ENCODE measurements at places on chromosomes 6 and 20. TPM values are rescaled to one million over a fixed set of nuclear protein-coding genes. Genes with fewer than 3 reads are reported as not detected.

DNA sequence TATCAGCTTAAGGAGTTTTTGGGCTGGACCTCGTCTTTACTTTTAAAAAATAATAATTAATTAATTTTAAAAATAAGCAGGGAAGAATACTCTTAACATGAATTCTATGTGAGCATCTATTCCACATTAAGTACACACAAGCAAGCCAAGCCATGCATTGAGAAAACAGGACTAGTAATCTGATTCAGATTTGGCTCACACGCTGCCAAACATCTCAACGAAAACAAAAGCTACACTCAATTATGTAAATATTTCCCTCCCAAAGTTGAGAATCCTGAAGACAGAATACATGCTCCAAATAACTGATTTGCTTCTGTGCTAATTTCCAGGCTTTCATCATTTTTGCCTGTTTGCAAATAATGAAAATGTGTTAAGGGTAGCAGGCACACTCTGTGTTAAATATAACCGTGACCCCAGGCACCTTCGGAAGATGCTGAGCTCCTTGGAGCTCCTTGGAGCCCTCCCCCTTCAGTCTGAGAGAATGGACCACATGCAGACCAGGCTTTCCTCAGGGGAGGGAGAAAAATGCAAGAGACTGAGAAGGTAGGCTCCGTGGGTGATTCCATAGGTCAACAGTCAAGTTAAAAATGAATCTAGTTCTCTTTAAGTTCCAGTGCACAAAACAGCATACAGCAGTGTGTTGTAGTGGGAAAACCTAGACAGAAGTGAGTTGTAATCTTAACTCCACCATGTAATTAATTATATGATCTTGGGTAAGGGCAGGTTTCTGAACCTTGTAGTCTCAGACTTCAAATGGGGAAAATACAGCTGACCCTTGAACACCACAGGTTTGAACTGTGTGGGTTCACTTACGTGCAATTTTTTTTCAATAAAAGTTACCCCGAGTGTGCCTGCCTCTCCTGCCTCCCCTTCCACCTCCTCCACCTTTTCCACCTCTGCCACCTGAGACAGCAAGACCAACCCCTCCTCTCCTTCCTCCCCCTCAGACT, 161.3 kb upstream of the RREB1 start:
- no peak for DNase-seq

GRCh38 chr20:37095108-37095598, 644 bp downstream of the RBL1 start:
- DNase-seq: no peak

DNA sequence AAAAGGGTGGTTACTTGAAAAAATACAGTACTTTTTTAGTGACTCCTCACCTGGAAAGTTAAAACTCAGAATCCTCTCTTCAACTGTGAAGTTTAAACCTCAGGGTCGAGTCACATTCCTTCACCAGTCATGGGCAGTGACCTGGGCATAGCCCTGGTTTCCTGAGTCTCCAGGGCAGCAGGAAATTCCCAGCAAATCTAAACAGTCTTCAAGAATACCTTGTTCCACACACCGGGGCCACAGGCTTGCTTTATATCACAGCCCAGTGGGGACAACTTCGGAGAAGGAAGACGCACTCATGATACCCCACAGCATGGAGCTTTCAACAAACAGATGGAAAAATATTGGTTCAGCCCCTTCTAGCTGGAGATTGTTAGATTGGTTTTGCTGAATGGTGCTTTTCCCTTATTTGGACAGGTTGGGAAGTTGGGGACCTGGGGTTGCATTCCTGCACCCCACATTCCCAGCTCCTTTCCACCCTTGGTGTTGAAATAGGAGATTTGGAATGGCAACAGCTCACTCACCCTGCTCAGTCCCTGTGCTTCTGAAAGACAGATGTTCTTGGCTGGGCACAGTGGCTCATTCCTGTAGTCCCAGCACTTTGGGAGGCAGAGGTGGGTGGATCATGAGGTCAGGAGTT, 113.0 kb upstream of the TMEM170B start:
- DNase-seq: no peak

GRCh38 chr20:1466211-1467081, at the start of gene NSFL1C:
Gene NSFL1C, minus strand, starts transcription at chr20:1466849. Its CDS starts 25 bp downstream, at chr20:1466824.
- DNase-seq: peak; percentile 96

DNA sequence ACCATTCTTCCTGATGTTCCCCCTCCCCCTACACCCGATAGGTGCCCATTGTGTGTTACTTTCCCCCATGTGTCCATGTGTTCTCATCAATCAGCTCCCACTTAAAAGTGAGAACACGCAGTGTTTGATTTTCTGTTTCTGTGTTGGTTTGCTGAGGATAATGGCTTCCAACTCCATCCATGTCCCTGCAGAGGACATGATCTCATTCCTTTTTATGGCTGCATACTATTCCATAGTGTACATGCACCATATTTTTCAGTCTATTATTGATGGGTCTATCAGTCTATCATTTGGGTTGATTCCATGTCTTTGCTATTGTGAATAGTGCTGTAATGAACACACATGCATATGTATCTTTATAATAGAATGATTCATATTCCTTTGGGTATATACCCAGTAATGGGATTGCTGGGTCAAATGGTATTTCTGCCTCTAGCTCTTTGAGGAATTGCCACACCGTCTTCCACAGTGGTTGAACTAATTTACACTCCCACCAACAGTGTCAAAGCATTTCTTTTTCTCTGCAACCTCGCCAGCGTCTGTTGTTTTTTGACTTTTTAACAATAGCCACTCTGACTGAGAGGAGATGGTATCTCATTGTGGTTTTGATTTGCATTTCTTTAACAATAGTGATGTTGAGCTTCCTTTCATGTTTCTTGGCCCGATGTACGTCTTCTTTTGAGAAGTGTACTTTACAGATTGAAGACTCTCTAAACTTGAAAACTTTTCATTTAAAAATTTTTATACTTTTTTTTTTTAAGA, 41.0 kb upstream of the GCNT2 start:
- no peak for DNase-seq

- DNase-seq: no peak
Observed at GRCh38 chr20:17518339-17519052, 12.7 kb downstream of the BFSP1 start.

GRCh38 chr6:84766799-84767525, 2.6 kb upstream of the TBX18 start:
- DNase-seq: no peak

DNA sequence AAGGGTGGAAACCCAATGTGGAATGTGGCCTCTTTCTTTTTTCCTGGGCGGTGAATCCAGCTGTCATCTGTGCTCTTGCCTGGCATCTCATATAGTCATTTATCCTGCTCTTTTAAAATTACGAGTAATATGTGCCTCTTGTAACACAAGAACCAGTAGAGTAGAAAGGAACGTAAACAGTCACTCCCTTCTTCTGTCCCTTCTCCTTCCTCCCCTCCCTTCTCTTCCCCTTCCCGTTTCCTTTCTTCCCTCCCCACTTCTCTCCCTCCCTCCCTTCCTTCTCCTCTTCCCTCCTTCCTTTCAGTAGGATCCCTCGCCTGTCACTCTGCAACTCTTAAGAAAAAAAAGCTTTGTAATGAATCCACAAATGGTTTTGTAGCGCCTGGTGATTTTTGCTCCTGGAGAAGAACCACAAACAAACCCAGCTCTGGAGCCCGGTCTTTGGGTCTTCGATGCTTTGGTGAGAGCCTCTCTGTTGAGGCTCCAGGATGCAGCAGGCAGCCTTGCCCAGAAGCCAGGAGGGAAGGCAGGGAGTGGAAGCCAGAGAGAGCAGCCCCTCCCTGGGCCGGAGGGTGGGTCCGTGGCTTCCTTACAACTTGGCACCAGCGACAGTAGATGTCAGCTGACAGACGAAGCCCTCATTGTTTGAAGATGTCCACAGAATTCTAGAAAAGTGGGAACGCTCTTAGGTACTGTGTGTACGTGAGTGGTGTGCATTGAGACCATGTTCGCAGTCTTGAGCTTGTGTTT, 15.0 kb downstream of the DUSP22 start:
- no peak for DNase-seq

- no peak for DNase-seq
Observed at GRCh38 chr6:130314271-130314670, 51.5 kb upstream of the TMEM200A start.

DNA sequence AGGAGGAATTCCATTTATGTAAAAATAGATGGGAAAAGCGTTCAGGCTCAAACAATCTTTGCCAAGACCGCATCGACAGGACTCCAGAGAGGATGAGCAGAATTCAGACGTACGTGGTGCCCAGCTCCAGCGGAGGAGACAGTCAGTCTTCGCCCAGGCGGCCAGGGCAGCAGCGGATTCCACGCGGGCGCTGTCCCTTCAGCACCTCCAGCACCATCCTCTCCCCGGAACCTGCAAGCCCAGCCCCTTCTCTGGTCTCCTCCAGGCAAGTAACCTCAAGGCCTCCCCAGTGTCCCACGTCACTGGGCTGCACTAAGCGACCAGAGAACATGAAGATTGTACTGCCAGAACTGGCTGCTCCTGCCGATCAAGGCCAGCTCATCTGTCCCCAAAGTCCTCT, 2.8 kb upstream of the KCNQ2 start:
- no peak for DNase-seq

DNA sequence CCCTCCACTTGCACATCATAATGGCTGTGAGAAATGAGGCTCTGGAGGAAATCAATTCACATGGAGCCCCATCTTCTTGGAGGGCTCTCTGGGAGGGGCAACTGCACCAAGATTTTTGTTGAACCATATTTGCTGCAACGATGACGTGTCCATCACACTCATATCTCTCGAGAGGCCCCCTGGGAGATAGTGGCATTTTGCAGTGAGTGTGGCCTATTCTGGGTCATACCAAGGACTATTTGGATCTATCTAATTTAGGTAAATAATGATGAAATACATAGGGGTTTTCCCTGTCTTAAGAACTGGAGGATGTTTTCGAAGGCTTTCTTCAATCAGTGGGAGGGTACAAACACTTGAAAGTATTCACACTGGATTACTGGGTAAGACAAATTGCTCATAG, 31.6 kb downstream of the CNR1 start:
- DNase-seq: no peak

- no peak for DNase-seq
Observed at GRCh38 chr6:119067091-119067490, 11.4 kb downstream of the FAM184A start.

DNA sequence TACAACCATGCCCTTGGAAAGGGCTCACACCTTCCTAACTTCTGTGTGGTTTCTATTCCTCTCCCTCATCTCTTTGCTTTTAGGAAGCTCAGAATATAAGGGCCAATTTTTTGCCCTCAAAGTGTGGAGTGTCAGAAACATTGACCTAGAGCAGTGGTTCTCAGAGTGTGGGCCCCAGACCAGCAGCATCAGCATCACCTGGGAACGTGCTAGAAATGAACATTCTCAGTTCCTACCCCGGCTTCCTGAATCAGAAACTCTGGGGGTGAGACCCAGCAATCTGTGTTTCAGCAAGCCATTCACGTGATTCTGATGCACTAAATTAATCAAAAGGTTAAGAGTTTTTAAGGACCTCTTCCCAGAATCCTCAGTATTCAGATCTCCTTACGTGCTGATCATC, 47.9 kb upstream of the IL17A start:
- DNase-seq: no peak

GRCh38 chr6:41427642-41428335, 92.4 kb downstream of the NCR2 start:
- DNase-seq: peak; percentile 31

DNA sequence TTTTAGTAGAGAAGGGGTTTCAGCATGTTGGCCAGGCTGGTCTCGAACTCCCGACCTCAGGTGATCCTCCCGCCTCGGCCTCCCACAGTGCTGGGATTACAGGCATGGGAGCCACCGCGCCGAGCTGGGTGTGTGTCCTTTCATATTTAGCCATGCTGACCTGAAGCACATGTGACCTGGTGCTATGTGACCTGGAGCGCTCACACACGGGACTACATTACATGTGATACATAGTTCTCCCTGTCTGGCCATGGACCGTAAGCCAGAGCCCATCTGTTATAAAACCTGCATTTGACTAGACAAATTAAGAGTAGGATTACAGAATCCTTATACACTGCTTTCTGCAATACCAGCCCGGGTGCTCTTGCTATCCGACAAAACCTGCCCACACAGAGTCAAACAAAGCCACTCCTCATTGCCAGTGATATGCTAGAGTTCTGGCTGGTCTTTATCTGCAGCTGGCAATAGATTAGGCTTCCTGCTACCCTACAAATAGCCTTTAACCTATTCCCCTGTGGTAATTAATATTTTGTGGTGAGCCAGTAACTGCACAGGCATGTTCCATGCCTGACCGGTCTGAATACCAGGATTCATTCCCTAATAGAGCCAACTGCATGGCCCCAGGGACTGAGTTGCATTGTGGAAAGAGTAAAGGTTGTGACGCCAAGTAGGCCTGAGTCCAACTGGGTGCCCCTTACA, 26.3 kb upstream of the FAM50B start:
- DNase-seq: no peak

DNA sequence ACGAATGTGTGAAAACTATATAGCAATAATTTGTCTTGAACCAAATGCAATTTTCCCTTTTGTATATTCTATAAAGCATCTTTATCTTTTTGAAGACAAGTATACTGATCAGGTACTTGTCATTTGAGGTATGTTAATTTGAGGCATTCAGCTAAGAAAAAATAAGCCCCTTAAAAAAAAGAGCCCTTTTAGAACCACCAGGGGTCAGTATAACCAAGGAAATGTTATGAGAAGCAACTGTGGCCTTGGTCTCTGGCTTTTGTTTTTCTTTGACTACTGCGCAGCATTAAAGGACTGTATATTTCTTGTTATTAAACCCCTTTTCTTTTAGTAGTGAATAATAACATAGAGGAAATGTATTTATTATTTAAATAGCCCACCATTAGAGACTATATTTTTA, 43.1 kb downstream of the CD109 start:
- no peak for DNase-seq

DNA sequence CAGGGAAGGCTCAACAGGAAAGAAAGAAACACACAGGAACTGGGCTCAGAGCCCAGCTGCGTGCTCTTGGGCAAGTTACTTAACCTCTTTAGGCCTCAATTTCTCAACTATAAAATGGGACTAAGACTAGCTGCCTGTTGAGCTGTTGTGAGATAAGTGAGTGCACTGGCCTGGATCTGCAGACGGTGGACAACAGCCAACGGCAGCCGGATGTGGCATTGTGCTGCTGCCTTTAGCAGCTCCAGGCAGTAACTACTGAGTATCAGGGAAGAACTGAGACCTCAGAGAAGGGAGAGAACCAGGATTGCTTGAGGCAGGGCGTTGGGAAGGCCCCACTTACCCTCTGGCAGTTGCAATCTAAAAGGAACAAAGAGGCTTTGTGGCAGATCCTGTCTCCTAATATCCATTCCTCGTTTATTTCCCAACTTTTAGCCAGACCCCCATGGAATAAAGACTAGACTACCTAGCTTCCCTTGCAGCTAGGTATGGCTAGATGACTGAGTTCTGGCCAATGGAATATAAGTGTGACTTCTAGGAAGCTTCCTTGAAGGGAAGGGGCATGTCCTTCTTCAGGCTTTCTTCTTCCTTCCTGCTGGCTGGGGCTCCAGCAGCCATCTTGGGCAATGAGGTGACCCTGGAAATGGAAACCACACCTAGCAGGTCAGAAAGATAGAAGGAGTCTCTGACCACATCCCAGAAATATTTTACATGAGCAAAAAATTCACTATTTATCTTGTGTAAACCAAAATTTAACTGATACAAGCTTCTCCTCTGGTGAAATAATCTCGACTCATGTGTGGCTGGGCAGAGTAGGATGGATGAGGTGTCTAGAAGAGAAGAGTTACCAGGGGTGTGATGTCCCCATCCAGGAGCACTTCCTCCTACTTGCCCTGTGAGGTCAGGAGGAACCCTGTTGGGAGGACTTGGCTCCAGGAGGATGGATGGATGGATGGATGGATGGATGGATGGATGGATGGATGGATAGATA, 67.6 kb downstream of the MRPL14 start:
- no peak for DNase-seq

Gene SLC32A1
- not detected for total RNA-seq

Gene CLPSL2
- not detected for total RNA-seq

Gene KHDC1L
- total RNA-seq: not detected

Gene EMILIN3
- total RNA-seq: 4.6 TPM

Gene ADGB
- total RNA-seq: not detected

Gene SNX5
- total RNA-seq: 47.4 TPM
